ENCODE measurements at places on chromosomes 2 and 18.

GRCh38 chr2:151021747-151022452, 239.8 kb downstream of the RBM43 start:
- DNase-seq = no peak

DNA sequence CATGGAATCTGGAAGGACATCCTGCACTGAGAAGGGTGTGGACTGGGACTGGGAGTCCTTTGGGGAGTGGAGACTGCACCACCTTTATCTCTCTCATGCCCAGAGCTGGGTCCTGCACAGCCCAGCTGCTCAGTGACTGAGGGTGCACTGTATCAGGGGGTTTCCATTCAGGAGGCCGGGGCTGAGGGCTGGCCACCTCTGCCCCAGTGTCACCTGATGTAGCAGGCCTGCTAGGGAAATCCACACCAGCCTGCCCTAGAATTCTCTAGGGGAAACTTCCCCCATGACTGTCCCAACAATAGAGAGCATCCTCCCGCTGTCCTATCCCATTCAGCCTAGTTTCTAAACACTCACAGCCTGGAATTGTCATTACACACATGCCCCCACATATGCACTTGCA, 116.7 kb downstream of the CTIF start:
- DNase-seq = no peak

- DNase-seq = no peak
Observed at GRCh38 chr18:57073501-57074187, 73.2 kb upstream of the BOD1L2 start.

GRCh38 chr2:46009772-46010171, 287.4 kb upstream of the EPAS1 start:
- no peak for DNase-seq

- no peak for DNase-seq
Observed at GRCh38 chr2:128665113-128665512, 346.4 kb upstream of the HS6ST1 start.

- no peak for DNase-seq
Observed at GRCh38 chr18:32358075-32358474, 112.6 kb downstream of the GAREM1 start.
